ENCODE measurements at places on chromosomes 12 and 14.

GRCh38 chr12:63305901-63306875 lies 155.2 kb upstream of the AVPR1A start:
- no peak for DNase-seq

- DNase-seq: no peak
Measured at GRCh38 chr12:31631023-31631724, 28.3 kb upstream of the ETFBKMT start.

GRCh38 chr12:123044351-123044750 lies 63.9 kb downstream of the ARL6IP4 start:
- no peak for DNase-seq

GRCh38 chr12:116352315-116352835 lies 74.9 kb upstream of the MED13L start:
- DNase-seq: no peak

GRCh38 chr14:77000340-77001270 lies 27.9 kb downstream of the IRF2BPL start:
- DNase-seq: no peak

- no peak for DNase-seq
Measured at GRCh38 chr14:100340423-100340813, 17.3 kb downstream of the SLC25A47 start.

DNA sequence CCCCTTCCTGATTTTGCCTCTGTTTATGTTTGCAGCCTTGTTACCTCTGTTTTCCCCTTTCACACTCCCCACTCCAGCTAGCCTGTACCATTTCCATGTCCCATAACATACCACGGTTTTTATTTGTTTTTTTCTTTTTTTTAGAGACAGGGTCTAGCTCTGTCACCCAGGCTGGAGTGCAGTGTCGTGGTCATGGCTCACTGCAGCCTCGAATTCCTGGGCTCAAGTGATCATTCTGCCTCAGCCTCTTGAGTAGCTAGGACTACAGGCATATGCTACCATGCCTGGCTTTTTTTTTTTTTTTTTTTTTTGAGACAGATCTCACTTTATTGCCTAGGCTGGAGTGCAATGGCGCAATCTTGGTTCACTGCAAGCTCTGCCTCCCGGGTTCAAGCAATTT lies 18.4 kb upstream of the SAMD4A start:
- DNase-seq: no peak

DNA sequence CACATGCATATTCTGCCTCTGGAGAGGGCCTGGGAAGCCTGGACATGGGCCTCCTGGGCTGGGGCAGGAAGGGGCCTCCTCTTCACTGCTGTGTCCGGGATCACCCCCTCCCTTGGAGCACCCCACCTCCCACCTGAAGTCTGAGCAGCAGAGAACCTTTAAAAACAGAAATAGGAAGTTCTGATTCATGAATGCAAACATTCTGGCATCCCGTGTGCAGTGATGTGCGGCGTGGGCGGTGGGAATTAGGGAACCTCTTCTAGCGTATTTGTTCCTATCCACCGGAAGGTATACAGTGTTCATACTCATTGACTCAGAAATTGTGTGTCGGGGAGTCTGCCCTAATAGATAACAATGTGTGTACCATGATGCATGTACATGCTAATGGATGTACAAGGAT lies 46.2 kb downstream of the C14orf132 start:
- no peak for DNase-seq

DNA sequence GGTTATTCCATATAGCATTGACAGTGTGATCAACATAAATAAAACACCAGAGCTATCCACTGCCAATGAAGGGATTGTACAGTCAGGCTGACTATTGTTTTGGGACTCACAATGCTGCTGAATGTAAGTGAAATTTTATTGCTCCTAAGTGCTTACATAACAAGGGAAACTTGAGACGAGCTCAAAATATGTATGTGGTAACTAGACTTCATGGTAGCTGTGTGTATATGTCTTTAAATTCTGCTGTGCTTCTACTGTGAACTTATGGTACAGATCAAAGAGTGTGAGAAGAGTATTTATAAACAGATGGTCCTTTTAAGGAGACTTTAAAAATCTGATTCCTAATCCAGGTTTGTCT lies 6.9 kb downstream of the FLRT2 start:
- no peak for DNase-seq

DNA sequence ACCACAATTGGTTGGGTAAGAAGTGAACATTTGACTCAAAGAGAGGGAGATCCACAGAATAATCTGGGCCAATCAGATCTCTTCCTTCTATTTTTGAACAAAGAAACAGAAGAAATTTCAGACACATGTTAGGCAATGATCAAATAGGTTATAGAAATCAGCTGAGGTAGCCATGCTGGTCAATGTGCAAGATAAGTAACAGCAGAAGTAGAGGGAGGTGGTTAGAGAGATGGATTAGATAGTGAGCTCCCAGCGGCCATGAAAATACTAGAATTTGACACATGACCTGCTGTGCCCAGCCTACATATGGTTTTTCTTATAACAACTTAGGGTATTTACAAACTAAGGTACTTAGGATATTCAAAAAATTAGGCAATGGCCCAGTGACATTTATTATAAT lies 230.9 kb upstream of the ARID2 start:
- no peak for DNase-seq

- DNase-seq: no peak
Measured at GRCh38 chr12:71536279-71536938, 96.8 kb downstream of the LGR5 start.

- DNase-seq: no peak
Measured at GRCh38 chr14:94018308-94018707, 7.8 kb upstream of the OTUB2 start.

GRCh38 chr12:47819896-47820630 lies at the start of gene HDAC7:
Gene HDAC7, minus strand, starts transcription at chr12:47819903. Its CDS starts 118 bp downstream, at chr12:47819785.
- peak; percentile 80 for DNase-seq

All from CD4-positive, alpha-beta T cell treated with Interleukin-6 at 100 ng/mL for 8 hours (primary cell).